ENCODE measurements at places on chromosomes 7 and 10.

GRCh38 chr7:86745013-86745745, 101.5 kb downstream of the GRM3 start:
- DNase-seq = no peak

- DNase-seq = no peak
These were observed 235.1 kb downstream of the ARHGAP21 start for GRCh38 chr10:24488631-24489030.

- no peak for DNase-seq
These were observed 163.2 kb downstream of the DGKB start for GRCh38 chr7:14739168-14739840.

GRCh38 chr7:6382817-6383216, 64.9 kb downstream of the DAGLB start:
- no peak for DNase-seq

DNA sequence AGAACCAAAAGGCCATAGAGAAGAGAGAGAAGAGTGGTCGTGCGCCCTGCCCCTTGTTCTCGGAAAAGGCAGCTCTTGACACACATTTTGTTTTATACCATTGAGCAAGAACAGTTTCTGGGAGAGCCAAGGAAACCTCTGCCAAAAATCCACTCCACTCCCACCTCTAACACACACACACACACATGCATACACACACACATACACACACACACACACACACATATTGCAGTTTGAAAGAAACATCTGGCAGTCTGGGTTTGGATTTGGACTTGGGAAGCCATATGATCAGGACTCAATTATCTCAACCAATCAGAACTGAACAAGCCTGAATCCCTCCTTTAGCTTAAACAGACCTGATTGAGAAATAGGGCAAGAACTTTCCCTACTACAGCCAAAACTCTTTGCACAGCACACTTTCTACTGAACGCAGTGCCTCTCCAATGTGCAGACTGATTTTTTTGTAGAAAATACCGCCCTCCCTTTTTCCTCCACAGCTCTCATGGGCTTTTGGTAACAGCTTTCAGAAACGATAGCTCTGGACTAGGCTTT, 484.0 kb upstream of the ZWINT start:
- no peak for DNase-seq

DNA sequence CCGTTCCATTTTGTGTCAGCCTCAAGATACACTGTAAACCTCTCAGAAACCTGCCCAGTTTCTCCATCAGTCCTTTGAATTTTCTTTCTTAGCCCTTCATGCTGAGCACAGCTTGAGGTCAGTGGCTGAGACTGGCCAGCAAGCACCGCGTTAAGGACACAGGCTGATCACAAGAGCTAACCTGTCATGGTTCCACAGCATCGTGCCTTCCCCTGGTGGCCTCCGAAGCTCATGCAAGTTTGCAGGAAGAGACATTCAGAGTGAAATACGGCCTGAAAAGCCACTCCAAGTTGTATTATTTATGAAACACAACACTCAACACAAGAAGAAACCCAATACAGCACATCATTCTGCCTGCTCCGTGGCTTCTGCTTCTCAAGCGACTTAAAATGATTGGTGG, 57.0 kb upstream of the PFKP start:
- no peak for DNase-seq

DNA sequence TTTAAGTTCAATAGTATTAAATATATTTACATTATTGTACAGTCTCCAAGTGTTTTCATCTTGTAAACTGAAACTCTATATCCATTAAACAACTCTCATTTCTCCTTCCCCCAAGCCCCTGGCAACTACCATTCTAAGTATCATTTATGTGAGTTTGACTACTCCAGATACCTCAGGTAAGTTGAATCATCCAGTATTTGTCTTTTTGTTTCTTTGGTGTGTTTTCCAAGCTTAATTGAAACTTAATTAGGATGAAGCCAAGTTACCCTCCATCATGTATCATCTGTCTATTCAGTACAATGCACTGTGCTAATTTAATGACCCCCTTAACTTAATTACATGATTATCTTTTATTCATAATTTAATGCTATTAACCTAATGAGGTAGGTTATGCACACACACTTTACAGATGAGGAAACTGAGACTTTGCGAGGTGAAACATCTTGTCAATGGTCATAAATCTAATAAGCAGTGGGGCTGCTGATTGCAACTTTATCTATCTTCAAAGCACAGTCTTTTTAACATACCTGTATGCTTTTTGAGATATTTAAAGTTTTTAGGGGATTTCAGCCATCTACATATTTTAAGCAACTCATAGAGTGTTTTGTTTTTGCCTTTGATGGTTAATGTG, 663 bp downstream of the MACC1 start:
- no peak for DNase-seq

DNA sequence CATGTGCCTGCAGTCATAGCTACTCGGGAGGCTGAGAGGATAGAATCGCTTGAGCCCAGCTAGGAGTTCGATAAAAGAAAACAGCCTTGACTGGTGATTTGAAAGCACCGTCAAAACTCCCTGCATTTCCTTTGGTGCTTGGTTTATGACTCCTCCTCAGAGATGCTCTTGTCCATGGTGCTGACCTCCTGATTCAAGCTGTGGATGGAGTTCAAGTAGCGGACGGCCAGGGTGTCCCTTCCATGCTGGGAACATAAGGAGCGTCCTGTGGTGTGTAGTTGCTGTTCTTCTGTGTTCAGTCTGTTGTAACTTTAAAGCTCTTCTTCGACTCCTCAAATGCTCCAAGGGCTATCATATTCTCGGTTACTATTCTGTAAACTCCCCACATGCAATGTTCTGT, 382.5 kb upstream of the KIAA1217 start:
- DNase-seq = no peak

GRCh38 chr7:7522421-7522820, 13.3 kb downstream of the COL28A1 start:
- DNase-seq = no peak

- no peak for DNase-seq
These were observed 6.2 kb upstream of the IFIT2 start for GRCh38 chr10:89295597-89295996.

GRCh38 chr10:93152136-93152535, 78.4 kb downstream of the CYP26A1 start:
- no peak for DNase-seq

- no peak for DNase-seq
These were observed 10.0 kb downstream of the TLX1 start for GRCh38 chr10:101140950-101141615.

- DNase-seq = peak; percentile 51
These were observed 18.2 kb downstream of the POLL start for GRCh38 chr10:101569622-101570427.

DNA sequence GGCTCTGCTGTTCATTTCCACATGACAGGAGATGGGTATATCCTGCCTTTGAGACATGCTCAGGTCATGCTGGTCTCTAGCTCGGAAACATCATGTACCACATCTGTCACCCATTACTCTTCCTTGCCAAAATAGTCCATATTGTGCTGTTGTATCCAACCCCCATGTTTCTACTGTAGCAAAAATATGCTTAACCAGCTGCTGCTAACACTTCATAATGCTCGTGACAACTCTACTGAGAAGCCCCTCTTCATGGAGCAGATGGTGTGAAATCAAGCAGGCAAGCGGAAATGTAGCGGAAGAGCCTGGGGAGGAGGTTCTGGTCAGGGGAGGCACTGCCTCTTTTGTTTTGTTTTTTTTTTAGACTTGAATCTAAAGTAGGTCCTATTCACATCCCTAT, 82.9 kb downstream of the NPY start:
- no peak for DNase-seq

DNA sequence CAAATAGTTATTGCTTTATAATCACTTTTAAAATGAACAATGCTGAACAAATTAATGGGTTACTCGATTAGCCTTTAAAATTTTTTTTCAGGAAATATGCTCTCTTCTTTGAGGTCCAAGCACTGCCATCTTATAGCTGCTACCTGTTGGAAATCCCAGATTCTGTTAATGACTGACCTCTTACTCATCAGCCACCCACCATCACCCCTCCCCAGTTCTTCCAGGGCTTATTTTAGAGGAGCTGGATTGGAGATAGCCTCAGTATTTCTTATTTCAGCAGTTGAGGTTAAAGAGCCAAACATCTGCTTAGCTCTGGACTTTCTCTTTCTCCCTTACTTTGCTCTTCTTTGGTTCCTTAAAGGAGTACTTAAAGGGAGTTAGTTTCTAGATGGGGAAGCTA, 420.0 kb downstream of the EXOC4 start:
- no peak for DNase-seq

GRCh38 chr7:32881074-32881982, 10.2 kb downstream of the KBTBD2 start:
- DNase-seq = no peak

- no peak for DNase-seq
These were observed 129.7 kb downstream of the PLCE1 start for GRCh38 chr10:94123258-94123995.

GRCh38 chr10:34396663-34397062, 418.4 kb downstream of the PARD3 start:
- no peak for DNase-seq

DNA sequence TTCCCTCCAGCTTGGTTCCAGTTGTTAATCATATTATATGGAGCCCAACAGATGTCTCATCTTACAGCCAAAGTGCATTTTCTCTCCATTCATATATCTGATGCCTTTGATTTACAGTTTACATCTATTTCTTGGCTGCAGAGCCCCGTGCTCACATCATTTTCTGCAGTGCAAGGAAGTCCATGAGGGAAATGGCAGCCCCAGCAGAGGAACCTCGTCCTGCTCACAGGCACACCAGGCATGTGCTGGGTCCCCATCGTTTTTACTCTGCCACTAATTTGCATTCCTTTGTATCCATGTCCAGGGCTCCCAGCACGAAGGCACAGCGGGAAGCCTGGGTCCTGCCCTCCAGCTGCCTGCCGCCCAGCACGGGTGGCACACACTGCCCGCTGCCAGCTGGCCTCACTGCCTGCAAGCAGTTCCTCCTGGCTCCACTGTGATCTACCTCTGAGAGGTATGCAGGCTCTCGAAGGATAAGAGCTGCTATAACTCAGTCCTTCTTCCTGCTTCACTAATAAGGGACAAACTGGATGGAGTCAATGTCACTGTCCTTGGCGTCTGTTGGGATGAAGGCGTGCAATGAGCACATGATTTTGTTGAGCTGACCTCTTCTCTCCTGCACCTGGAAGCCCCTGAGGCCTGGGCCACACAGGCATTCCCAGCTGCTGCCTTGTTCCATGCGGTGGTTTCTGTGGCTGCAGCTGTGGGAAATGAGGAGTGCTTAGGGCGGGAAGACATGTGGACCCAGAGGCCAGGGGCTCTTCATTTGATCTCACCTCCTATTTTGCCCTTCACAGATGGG, 583.6 kb upstream of the MGMT start:
- no peak for DNase-seq

GRCh38 chr7:122301858-122302760, 2.4 kb downstream of the FEZF1 start:
- DNase-seq = no peak

DNA sequence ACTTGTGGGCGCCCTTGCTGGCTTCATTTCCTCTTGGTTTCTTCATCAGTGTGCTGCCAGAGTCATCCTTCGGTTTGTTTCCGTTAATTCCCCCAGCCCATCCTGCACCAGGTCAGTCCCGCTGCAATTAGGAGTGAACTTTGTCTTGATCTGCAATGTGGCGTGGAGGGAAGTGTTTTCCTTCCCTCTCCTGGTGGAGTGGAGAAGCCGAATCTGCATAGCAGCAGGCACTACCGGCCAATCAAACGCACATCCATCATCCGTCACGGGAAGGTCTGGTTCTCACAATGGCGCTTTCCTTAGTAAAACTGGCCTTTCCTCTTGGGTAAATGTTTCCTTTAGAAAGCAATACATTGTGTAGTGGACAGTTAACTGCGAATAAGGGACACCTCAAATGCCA, 337.5 kb downstream of the CXCL12 start:
- no peak for DNase-seq

- no peak for DNase-seq
These were observed 145.1 kb upstream of the TMEM106B start for GRCh38 chr7:12066004-12066403.

GRCh38 chr10:101611096-101611905, 23.2 kb downstream of the DPCD start:
- DNase-seq = no peak

GRCh38 chr7:46028246-46028645, 107.2 kb upstream of the IGFBP3 start:
- no peak for DNase-seq

DNA sequence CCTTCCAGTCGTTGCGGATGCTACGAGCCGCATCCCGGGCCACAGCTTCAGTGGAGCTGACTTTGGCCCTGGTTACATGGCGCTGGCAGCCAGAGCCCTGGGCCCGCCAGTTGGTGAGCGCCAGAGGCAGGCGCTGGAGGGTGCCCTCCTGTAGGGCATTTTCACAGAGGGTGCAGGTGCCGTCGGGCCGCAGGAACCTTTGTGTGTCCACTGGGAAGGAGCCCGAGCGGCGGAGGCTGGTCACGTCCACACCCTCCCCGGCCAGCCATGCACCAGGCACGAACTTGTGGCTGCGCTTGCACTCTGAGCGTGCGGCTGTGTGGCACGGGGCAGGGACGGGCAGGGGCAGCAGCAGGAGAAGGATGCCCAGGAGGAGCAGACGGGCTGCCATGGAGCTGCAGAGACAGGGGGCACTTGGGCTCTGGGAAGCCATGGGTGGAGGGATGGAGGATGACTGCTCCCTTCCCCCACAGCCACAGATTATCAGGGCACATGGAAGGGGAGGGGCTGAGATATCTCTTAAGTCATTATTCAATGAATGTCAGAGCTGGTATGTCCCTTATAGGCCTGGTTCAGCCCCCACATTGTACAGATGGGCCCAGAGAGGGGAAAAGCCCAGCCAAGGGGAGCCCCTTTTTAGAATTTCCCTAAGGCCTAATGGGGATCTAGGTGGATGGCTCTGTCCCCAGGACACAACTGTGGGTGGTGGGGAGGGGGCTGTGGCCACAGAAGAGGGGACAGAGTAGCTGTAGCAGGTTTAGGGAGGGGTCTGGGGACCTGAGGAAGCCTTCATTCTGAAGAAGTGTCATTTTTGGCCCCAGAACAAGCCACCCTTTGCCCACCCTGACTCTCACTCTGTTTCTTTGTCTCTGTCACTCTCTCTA, 1.8 kb downstream of the PRF1 start:
- DNase-seq = no peak

DNA sequence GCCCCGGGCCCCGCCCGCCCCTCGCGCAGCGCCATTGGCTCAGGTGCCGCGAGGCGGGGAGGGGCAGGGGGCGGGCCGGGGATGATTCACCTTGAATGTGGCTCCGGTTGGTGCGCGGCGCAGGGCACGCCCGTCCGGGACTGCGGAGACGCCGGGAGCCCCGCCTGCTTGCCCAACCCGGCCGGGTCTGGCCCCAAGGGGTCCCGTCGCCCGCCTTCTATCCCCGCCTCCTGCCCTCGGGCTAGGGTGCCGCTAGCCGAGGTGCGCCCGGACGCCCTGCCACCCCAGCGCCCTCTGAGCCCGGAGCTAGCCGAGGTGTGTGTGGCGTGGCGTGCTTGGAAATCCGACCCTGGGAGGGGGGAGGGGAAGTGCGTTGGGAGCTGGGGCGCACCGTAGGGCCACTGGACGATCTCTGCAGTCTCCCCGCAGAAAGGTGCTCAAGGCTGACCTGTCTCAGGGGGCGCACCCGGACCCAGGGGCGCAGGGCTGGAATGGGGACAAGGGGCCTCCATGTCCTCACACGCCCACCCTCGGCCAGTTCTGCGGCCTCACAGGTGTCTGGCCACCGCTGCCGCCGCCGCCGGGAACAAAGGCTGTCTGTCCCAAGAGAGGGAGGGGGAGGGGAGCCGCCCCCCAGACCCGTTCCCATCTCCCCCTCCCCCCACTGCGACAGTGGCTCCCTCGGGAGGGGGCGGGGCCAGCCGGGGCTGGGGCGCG, 168.9 kb downstream of the NRF1 start:
- DNase-seq = peak; percentile 68
